Activated T-cell treated with anti-CD3 and anti-CD28 coated beads, Interleukin-2, amount 50 U/mL, for 1 hour (primary cell): ENCODE measurements at places on chromosomes 7 and 10.

- no peak for DNase-seq
Observed at GRCh38 chr10:59896191-59896590, 10.2 kb downstream of the CCDC6 start.

DNA sequence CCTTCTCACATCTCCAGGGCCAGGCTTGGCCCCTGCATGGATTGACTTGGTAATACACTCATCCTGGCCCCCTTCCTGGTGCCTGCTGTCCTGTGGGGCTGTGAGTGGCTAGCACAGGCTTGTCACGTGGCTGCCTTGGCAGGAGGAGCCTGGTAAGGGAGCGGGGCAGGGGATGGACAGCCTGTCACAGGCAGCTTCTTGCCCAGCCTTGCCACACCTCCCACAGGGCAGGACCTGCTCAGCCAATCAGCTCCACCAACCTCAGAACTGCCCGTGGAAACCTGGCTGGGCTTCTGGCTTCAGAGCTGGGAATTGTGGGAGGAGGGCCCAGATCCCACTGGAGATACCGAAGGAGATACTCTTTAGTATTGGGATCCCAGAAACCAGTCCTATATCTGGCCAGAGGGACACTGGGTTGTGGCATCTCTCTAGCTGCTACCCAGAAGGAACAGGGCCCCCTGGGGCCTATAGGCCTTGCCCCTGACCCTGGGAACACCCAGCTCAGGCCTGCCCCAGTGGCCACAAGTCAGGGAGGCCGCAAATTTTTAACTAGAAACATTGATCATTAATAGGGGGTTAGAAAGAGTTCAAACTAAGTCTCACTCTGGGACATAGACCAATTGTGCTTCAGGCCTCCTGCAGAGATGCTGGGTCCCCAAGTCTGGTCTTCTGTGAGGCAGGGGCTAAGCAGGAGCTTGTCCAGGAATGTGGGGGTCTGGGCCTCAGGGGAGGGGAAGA is at the start of gene HOGA1:
HOGA1 (plus strand) TSS at position 330 of the 738 bp plus-strand sequence; CDS start at position 645, 315 bp downstream.
- no peak for DNase-seq

- no peak for DNase-seq
Observed at GRCh38 chr10:5481121-5481520, 18.2 kb downstream of the CALML5 start.

DNA sequence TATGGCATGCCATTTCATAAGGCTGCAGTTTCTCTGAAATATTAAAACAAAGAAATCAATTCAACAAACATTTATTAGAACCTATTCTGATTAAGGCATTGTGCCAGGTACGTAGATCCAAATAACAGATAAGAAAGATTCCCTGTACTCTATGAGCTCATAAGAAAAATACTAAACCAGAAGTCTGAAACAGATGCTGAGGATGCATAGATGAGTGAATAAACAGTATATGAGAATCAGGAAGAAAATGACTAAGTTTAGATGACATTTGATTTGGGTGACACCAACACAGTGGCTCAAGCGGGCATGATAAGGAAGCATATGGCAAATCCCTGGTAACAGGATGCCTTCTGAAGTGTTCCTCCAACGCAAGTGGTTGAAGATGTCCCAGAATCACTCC is 477.2 kb downstream of the PARD3 start:
- DNase-seq = no peak

GRCh38 chr10:101141616-101142532 is 10.8 kb downstream of the TLX1 start:
- DNase-seq = peak; percentile 84
